Immature natural killer cell (primary cell): ENCODE measurements at places on chromosomes 4 and X. TPM values are rescaled to one million over a fixed set of nuclear protein-coding genes. Genes with fewer than 3 reads are reported as not detected.

GRCh38 chr4:81469781-81470455 lies 1.8 kb downstream of the RASGEF1B start:
- no peaks in the 10 kb centered on the region for H3K36me3 ChIP-seq
- H3K4me1 ChIP-seq: peaks cover 34% of the 10 kb centered on the region
- DNase-seq: no peak
- H3K4me3 ChIP-seq: peak overlapping the region; percentile 99

- no peak overlapping the region for H3K4me3 ChIP-seq
- no peak for DNase-seq
- no peak overlapping the region for H3K27ac ChIP-seq
- peaks cover 4% of the 10 kb centered on the region for H3K27me3 ChIP-seq
- no peaks in the 10 kb centered on the region for H3K4me1 ChIP-seq
Observed at GRCh38 chr4:70544279-70544868, 26.0 kb downstream of the AMTN start.

TRIM75 gene
- not detected for polyA plus RNA-seq

DNA sequence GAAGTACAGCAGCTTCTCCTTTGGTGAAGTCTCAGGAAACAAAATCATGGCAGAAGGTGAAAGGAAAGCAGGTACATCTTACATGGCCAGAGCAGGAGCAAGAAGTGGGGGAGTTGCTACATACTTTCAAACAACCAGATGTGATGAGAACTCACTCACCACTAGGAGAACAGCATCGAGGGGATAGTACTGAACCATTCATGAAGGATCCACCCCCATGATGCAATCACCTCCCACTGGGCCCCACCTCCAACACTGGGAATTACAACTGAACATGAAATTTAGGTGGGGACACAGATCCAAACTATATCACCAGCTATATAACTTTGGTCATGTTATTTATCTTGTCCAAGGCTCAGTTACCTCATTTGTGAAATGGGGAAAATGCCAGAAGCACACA lies 159.4 kb downstream of the OPHN1 start:
- peaks cover 2% of the 10 kb centered on the region for H3K27me3 ChIP-seq
- no peak overlapping the region for H3K4me3 ChIP-seq
- no peak overlapping the region for H3K27ac ChIP-seq
- H3K36me3 ChIP-seq: no peaks in the 10 kb centered on the region
- H3K4me1 ChIP-seq: no peaks in the 10 kb centered on the region
- no peak for DNase-seq

SSX1 gene
- polyA plus RNA-seq: not detected

GRCh38 chr4:154049457-154050181 lies 260.7 kb upstream of the SFRP2 start:
- H3K4me3 ChIP-seq: no peak overlapping the region
- DNase-seq: no peak
- no peaks in the 10 kb centered on the region for H3K36me3 ChIP-seq

DNA sequence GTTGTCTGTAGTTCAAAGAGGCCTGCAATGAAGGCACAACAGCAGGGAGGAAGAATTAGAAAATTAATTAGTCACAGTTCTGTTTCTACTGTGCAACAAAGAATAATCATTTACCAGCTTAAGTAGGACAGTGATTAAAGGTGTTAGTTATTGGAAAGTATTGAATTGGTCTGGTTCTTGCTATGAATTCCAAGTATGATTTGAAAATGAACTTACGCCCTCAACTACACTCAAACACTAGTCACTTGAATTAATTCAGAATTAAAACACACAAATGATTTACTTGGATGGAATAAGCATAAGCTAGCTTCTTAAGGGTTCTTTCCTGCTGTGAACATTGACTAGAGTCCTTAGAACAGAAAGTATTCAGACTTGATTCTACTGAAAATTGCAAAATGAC lies 69.9 kb upstream of the EXOC1L start:
- no peak for DNase-seq
- no peak overlapping the region for H3K4me3 ChIP-seq
- no peaks in the 10 kb centered on the region for H3K36me3 ChIP-seq
- H3K4me1 ChIP-seq: no peaks in the 10 kb centered on the region
- H3K27ac ChIP-seq: no peak overlapping the region

- H3K27me3 ChIP-seq: no peaks in the 10 kb centered on the region
- H3K36me3 ChIP-seq: no peaks in the 10 kb centered on the region
- no peaks in the 10 kb centered on the region for H3K4me1 ChIP-seq
- no peak for DNase-seq
- no peak overlapping the region for H3K4me3 ChIP-seq
Observed at GRCh38 chr4:48960988-48961635, 25.0 kb upstream of the CWH43 start.

DNA sequence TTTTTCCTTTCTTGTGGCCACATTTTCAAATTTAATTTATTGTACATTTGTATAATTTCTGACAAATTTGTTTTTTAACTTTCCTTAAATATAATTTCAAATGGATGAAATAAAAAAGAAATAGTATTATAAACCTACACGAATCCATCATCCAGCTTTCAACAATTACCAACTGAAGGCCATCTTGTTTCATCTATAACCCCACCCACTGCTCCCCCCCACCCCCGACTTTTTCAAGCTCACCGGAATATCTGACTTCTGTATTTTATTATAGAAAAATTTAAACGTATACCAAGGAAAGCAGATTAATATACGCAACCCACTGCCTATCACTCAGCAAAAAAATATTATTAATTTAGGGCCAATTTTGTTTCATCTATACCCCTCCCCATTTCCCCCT lies 1.1 kb downstream of the MORF4L2 start:
- H3K36me3 ChIP-seq: no peaks in the 10 kb centered on the region
- H3K27ac ChIP-seq: peak overlapping the region; percentile 92
- no peak for DNase-seq
- H3K4me3 ChIP-seq: no peak overlapping the region
- H3K27me3 ChIP-seq: peaks cover 2% of the 10 kb centered on the region

PFKFB1 gene
- 0.41 TPM for polyA plus RNA-seq

DAPP1 gene
- 11.7 TPM for polyA plus RNA-seq

- no peaks in the 10 kb centered on the region for H3K36me3 ChIP-seq
- H3K27me3 ChIP-seq: no peaks in the 10 kb centered on the region
- no peak overlapping the region for H3K27ac ChIP-seq
- H3K4me3 ChIP-seq: no peak overlapping the region
Observed at GRCh38 chrX:115297189-115297588, 7.7 kb downstream of the LUZP4 start.

DNA sequence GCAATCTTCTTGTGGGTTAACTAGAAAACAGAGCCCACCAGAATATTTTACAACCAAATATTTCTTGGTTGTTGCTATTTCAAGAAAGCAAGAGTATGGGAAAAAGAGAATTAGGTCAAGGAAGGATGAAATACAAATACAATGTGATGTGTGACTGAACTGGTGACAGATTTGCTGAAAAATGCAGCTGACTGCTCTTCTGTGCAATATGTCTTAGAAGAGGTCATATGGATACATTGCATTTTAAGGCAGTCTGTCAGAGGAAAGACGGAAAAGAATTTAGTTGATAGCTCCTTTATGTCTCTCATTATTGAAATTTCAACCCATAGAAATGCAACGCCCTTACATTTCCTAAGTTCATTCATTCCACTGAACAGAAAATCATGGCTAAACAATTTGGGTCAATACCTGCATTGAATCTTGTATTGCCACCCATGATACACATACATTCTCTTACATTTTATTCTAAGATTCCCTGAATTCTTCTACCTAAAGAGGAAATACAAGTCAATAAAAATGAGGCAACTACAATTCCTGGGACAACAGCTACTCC lies 423.1 kb downstream of the ADAM29 start:
- H3K36me3 ChIP-seq: no peaks in the 10 kb centered on the region
- peaks cover 2% of the 10 kb centered on the region for H3K27me3 ChIP-seq
- DNase-seq: no peak
- H3K4me1 ChIP-seq: no peaks in the 10 kb centered on the region

- no peak overlapping the region for H3K27ac ChIP-seq
- no peak for DNase-seq
- no peak overlapping the region for H3K4me3 ChIP-seq
- no peaks in the 10 kb centered on the region for H3K36me3 ChIP-seq
- no peaks in the 10 kb centered on the region for H3K4me1 ChIP-seq
- peaks cover 9% of the 10 kb centered on the region for H3K27me3 ChIP-seq
Observed at GRCh38 chrX:112941209-112941837, 100.7 kb upstream of the AMOT start.

DNA sequence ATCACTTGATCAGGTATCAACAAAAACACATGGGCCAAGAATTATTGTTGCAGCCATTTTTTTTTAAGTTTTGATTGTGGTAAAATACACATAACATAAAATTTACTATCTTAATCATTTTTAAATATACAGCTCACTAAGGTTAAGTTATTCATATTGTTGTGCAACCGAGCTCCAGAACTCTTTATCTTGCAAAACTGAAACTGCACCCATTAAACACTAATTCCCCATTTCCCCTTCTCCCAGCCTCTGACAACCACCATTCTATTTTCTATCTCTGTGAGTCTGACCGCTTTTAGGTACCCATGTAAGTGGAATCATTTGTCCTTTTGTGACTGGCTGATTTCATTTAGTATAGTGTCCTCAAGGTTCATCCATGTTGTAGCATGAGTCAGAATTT lies 126.2 kb upstream of the NDP start:
- H3K36me3 ChIP-seq: no peaks in the 10 kb centered on the region
- H3K27me3 ChIP-seq: no peaks in the 10 kb centered on the region
- H3K27ac ChIP-seq: no peak overlapping the region
- H3K4me3 ChIP-seq: no peak overlapping the region

GRCh38 chrX:11585174-11585573 lies 80.5 kb downstream of the ARHGAP6 start:
- no peaks in the 10 kb centered on the region for H3K36me3 ChIP-seq
- no peaks in the 10 kb centered on the region for H3K4me1 ChIP-seq
- H3K4me3 ChIP-seq: no peak overlapping the region
- no peak for DNase-seq
